PC-9 (cell line): ENCODE measurements at places on chromosomes 5 and 9. TPM values are rescaled to one million over a fixed set of nuclear protein-coding genes. Genes with fewer than 3 reads are reported as not detected.

Gene CDH9
- not detected in 2 replicates for total RNA-seq

Gene OR1J2
- not detected in 2 replicates for total RNA-seq

Gene CDK7
- 51.6 and 60.5 TPM in 2 replicates for total RNA-seq

DNA sequence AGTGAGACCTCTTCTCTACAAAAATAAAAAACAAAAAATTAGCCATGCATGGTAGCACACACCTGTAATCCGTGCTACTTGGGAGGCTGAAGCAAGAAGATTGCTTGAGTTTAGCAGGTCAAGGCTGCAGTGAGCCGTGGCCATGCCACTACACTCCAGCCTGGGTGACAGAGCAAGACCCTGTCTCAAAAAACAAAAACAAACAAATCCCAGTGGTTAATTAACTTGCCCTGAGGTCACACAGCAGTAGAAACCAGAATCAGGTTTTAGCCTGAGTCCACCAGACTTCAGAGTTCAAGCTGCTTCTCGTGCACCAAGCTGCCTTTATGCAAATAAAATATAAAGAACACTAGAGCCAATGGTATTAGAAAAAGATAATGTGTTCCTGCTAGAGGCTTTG is 169.7 kb downstream of the GOLPH3 start:
- DNase-seq: no peak

- peak; percentile 68 for DNase-seq
Measured at GRCh38 chr9:136119061-136119882, 597 bp upstream of the TMEM250 start.

DNA sequence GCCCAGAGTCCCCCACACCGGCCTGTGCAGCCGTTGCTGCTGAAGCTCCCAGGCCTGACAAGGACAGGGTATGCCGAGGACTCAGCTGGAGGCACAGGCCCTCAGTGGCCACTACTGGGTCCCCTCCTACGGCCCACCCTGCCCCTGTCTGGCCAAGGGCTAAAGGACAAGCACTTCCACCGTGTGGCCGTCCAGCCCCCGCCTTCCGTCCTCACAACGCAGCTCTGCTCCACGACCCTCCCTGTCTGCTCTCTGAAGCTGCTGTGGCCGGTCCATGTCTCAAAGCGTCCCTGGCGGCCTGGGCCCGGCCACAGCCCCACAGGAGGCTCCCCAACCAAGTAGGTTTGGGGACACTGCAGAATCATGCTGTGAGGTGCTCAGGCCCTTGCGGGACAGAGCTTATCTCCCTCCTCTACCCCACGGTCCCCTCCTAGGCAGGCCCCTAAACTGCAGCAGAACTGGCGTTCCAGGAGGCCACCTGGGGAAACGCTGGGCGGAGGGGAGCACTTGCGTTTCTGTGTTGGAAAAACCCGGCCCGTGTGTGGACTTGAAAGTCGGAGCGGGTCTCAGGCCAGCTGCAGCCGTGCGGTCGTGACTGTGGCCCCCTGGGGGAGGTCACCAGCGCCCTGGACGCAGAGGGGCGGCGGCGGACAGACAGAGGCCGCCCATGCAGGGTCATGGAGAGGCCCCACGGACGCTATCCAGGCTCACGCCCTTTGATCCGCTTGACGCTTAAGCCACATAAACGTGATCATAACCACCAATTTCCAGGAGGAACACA is 45.6 kb downstream of the NKD2 start:
- no peak for DNase-seq

DNA sequence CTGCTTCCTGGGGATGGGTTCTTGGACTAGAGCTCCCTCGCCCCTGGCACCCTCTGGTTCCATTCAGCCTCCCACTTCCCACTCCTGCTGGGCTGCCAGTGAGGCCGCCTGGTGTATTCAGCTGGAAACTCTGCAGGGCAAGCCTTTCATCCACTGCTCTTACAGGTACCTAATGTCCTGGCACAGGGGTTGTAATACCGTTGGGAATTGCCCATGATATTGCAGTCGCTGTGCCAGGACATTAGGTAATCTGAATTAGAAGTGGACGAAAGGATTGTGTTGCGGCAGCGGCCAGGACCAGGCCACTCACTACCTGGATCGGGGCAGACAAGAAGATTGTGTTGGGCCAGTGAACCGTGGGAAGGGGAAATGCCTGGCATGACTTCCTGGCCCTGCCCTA is 13.1 kb downstream of the TMOD1 start:
- no peak for DNase-seq

GRCh38 chr9:133140606-133141005 is 19.6 kb upstream of the RALGDS start:
- no peak for DNase-seq

DNA sequence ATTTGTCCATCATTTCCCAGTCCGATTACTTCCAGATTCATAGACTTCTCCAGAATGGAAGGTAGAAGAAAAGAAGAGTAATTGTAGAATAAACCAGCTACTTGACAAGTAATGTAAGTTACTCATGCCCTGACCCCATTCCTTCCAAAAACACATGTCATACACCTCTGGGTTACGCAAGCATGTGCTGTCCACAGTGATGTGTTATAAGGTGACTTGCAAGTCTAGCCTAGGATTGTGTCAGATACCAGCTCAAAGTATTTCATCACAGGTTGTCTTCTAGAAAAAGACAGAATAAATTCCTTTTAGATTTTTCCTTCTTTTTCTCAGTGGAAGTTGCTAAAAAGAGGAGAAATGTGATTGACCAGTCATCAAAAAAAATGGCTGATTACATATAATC is 8.0 kb upstream of the TLR4 start:
- no peak for DNase-seq

DNA sequence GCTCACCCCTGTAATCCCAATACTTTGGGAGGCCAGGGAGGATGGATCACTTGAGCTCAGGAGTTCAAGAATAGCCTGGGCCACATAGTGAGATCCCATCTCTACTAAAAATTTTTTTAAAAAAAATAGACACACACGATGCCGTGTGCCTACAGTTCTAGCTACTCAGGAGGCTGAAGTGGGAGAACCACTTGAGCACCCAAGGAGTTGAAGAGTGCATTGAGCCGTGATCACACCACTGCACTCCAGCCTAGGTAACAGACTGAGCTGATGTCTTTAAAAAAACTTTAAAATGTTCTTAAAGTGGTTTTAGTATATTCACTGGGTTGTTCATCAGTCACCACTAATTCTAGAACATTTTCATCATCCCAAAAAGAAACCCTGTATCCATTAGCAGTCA is 51.9 kb upstream of the RNF38 start:
- DNase-seq: no peak

DNA sequence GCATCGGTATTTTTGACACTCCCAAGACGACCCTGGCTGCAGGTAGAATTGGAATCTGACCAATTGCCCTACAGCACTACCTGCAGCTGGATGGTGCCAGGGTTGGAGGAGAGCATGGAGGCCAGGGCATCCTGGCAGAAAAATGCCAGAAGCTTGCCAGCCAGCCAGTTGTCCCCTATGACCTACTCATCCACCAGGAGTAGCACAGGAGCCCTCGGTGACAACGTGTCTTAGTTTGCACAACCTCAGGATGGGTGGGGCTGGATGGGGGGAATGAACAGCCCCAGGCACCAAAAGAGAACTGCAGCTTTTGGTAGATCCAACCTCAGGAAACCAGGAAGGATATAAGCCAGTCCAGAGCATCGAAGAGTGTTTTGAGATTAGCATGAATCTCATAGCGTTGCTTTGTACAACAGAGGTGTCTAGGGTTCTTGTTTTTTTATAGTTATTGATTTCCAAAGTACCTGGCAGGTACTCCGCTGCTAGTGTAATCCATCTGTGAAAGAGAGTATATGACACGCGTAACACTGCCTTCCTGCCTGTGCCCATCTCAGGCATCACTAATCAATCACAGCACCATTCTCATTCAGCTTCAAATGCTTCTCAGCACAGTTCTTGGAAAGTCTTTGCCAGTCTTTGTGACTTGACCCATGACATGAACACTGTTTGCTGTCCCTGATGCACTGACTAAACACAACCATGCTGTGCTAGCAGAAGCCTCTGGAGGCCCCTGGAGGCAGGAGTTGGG is 36.7 kb upstream of the ASS1 start:
- peak; percentile 46 for DNase-seq

DNA sequence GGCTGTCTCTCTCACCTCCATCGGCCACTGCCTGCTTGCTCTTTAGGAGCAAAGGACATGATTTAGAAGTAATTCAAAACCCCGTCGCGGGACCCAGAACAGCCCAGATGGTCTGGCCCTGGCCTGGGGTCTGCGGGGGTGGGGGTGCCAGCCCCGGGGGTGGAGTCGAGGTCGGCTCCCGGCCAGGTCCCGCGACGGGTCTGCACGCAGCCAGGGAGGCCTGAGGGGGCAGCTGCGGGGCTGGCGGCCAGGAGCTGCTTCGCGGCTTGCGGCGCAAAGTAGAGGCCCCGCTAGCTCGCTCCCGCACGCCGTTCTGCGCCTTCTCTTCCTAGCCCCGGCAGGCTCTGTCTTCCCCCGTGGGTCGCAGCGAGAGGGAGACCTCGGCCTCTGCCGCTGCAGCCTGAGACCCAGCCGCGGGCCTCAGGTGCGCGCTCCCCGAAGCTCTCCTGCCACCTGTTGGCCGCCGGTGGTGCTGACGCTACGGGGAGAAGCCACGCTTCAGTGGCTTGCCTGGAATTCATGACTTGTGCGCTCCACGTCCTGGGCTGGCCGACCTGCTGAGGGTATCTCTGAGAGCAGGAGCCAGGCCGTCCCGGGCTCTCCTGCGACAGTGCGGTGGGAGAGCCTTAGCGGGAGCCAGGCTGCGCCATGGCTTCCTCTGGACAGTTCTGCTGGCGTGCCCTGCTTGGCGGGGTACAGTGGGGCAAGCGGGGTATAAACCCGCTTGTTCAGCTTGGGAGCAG is 157.2 kb upstream of the PITX1 start:
- peak; percentile 86 for DNase-seq

GRCh38 chr5:132663771-132664695 is 6.1 kb downstream of the IL13 start:
- no peak for DNase-seq
